ENCODE measurements at places on chromosomes 4 and X.

- no peak for DNase-seq
Measured at GRCh38 chrX:2401590-2402360, 99.0 kb downstream of the DHRSX start.

GRCh38 chrX:69539437-69539836 lies 35.3 kb downstream of the NALF2 start:
- no peak for DNase-seq

DNA sequence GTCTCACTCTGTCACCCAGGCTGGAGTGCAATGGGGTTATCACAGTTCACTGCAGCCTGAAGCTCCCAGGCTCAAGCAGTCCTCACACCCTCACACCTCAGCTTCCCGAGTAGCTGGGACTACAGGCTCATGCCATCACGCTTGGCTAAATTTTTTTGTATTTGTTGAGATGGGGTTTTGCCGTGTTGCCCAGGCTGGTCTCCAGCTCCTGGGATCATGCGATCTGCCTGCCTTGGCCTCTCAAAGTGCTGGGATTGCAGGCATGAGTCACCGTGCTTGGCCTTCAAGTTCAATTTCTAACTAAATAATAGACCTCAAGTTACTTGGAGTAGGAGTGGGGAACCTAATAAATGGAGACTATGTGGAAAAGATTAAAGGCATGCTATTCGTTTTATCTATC lies 48.9 kb downstream of the MND1 start:
- DNase-seq = no peak

DNA sequence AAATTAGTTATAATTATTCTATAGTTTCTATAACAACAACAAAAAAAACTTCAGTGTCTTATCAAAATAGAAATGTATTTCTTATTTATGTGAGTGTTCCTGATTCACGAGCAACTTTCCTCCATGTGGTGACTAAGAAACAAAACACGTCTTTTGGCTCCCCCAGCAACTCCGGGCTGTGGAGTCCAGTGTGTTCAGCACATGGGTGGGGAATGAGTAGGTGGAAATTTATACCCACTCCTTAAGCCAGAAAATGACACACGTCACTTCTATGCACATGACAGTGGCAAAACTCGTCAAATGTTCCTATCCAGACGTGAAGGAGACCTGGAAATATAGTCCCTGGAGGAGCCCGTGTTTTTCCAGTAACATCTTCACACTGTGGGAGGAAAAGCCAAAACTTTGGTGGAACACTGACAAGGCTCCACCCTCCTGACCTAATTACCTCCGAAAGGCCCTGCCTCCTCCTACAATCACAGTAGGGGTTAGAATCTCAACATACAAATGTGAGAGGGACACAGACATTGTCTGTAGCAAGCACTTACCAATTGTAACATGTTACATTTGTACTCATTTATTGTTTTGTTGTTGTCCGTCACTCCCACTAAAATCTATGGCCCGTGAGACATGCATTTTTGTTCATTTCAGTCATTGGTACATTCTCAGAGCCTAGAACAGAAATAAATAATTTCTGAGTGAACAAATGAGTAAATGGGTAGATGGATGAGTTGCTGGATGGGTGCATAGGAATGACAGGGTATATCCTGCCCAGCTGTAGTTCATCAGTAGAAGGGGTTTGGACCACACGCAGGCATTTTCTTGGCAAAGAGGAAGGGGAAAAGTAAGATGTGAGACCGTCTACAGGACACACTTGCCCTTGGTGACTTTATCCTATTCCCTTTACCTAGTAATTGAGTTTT lies 605.8 kb upstream of the TENM3 start:
- DNase-seq = no peak

DNA sequence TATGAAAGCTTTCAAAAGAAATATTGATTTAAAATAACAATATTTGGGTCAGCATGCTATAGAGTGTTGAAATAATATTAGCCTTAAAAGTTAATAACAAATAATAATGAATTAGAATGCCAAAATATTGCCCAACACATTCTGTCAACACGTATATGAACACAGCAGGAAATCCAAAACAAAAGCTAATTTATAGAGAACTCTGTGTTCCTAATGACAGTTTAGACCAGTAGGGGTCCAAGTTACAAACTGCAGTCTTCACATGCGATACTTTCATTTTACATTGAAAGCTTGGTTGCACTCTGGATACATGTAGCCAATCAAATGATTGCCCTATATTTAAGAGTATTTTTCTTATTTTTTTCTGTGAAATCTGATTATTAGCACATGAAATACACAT lies 274.4 kb downstream of the DCTD start:
- no peak for DNase-seq

- no peak for DNase-seq
Measured at GRCh38 chr4:145048817-145049216, 49.2 kb downstream of the ANAPC10 start.
